Forelimb muscle (tissue), 1 donor: ENCODE measurements at places on chromosomes 13 and 19. TPM values are rescaled to one million over a fixed set of nuclear protein-coding genes. Genes with fewer than 3 reads are reported as not detected.

The SHANK1 gene
- 44.4 TPM for polyA plus RNA-seq

DNA sequence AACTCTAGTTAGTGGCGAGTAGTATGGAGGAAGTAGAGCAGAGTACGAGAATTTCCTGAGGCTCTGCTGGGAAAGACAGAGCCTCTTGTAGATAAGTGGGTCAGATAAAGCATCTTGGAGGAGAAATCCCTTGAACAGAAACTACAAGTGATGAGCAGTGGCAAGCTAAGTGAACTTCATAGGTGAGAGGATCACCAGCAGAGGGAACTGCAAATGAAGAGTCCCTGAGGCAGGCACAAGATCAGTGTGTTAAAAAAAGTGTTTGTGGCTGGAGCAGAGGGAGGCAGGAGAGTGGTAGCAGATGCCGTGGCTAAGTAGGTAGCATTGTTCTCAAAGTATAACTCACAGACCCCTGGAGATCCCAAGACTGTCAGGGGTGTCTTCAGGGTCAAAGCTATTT lies 437.6 kb downstream of the HS6ST3 start:
- DNase-seq, result no peak

DNA sequence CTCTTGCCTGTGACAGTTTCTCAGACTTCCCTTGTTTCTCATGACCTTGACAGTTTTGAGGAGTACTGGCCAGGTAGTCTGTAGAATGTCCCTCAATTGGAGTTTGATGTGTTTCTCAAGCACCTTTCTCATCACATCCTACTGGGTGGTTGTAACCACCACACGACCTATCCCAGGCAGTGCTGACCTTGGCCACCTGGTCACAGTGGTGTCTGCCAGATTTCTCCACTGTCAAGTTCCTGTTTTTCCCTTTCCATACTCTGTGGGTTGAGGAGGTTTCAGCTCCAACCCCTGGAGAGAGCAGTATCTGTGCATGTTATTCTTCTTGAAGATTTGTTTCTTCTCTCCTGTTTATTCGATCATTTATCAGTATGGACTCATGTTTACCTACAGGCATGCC lies 8.4 kb upstream of the UPF3A start:
- DNase-seq, result no peak

The TMC4 gene
- 3.4 TPM for polyA plus RNA-seq

- DNase-seq, result no peak
Observed at GRCh38 chr13:28498481-28499115, 3.7 kb upstream of the FLT1 start.

GRCh38 chr13:46926916-46927590 lies 30.2 kb upstream of the HTR2A start:
- DNase-seq, result no peak

The ZNF296 gene
- polyA plus RNA-seq, result 0.91 TPM

GRCh38 chr13:113729187-113730019 lies 29.6 kb upstream of the TMEM255B start:
- DNase-seq, result no peak
